ENCODE measurements at places on chromosomes 13 and 19.

DNA sequence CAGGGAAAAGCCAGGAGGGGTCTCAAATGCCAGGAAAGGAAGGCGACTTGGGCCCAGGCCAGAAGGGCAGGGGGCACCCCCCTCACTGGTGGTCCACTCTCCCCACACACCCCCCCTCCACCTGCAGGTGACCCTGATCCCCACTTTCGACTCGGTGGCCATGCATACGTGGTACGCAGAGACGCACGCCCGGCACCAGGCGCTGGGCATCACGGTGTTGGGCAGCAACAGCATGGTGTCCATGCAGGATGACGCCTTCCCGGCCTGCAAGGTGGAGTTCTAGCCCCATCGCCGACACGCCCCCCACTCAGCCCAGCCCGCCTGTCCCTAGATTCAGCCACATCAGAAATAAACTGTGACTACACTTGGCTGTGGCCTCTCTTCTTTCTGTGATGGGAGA lies 14.9 kb downstream of the MAP1S start:
- DNase-seq, result no peak

- DNase-seq, result no peak
Observed at GRCh38 chr13:111962431-111962891, 104.5 kb upstream of the SOX1 start.

DNA sequence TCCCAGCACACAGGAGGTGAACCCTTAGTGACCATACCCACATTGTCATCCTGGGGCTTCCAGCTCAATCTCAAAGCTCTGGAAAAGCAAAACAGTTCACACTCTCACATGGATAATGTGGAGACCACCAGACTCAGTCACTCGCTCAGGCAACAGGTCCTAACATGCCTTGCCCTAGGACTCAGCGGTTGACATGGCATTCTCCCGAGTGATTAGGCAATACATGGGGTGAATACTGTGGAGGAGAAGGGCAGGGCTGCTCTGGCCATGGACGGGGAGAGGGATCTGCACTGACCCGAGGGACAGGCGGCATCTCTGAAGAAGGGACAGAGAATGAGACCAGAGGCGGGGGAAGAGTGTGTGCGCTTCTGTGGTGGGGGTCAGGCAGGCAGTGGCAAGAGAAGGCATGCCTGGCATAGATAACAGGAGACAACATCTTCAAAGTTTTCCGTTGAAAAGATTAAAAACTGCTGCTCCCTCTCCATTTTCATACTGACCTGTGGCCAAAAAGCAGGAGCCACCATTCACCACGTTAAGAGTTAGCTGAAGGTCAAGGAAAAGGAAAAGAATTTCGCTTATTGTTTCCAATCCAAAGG lies 44.5 kb upstream of the EPHX3 start:
- DNase-seq, result no peak

DNA sequence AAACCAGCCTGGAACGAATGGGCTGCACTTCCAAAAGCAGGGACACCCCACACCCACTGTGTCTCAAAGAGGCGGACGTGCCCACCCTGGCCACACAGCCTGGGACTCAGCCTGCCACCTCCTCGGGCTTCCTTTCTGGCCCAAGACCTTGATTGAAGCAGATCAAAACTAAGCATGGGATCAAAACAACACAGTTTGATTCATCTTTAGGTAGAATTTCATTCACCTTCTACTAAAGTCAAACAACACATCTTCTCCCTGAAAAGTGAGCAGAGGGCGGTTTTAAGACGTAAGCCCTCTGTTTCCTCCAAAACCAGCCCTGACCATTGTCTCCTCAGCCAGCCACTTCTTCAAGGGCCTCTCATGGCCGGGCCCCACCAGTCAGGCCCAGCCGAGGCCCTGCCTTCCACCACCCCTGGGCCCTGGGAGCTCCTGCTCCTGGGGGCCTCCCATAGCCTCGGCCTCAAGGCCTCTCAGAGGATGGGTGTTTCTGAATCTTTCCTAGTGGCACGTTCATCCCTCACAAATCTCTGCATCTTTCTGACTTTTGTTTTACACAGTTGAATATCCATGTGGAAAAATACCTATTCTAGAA lies 6.3 kb upstream of the F10 start:
- DNase-seq, result no peak

DNA sequence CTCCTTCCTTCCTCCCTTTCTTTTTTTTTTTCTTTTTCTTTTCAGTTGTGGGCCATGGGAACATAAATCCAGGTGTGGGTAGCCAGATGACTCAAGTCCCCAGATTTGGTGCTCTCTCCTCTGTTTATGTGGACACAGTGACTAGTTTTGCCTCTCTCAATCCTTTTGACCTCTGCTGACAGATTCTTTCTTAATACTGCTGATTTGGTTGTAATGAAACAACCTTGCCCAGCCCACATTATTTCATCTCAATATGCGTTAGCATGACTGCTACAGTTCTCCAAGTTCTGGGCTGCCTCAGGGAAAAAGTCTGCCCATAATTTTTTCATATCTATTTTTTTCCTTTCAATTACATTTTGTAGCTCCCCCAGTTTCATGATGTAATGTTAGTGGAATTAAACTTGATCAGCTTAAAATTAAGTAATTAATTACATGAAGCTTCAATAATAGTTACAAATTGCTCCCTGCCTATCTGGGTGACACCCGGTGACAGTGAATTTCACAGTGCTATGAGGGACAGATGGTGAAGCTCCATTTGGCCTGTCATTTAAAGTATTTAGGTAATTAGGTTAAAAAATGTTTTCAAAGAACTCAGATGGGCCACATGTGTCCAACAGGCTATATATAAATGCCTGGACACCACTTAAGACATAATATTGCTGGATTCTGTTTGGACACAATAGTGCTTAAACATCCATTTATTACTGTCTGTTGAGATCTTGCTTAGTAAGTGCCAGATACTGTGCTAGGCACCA lies 118.8 kb upstream of the FRY start:
- no peak for DNase-seq

DNA sequence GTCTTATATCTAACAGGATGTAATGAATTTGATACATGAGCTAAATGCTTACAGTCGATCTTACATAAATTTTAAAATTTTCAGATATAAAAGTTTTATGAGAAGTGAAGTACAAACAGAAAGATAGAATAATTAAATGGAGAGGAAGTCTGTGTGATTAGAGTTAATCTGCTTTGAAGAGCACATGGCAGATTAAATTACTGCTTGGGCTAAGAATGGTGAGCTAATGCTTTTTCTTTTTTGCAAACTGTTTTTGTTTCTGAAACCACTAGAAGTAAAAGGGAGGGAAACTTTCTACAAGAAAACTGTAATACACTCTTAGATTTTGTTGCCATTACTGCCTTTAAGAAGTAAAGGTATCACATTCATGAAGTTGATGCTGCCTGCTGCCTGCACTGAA lies 96.3 kb upstream of the SPRY2 start:
- no peak for DNase-seq

DNA sequence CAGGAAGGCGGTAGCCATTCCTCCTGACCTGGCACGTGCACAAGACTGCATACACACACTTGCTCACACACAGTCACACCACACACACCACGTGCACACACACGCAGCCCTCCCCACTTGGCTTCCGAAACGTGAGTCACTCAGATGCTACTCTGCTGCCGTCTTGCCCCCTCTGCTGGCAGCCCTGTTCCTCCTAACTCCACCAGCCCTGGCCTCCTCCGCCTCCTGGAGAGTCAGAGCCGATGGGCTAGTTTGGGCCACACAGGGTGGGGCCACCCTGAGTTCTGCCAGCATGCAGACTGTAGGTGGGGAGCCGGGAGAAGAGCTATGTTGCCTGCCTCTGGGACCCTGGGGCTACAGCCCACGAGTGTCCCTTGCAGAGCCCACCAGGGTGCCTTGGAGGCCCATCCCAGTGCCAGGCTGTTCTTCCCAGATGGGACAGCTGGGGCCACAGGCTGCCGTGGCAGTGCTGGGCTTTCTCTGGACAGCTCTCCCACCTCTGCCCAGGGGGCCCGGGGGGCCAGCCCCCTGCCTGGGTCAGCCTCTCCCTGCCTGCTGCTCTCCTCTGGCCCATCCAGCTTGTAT lies 12.1 kb downstream of the PIN1 start:
- no peak for DNase-seq

GRCh38 chr13:83881140-83881684 lies 1.1 kb downstream of the SLITRK1 start:
- no peak for DNase-seq

DNA sequence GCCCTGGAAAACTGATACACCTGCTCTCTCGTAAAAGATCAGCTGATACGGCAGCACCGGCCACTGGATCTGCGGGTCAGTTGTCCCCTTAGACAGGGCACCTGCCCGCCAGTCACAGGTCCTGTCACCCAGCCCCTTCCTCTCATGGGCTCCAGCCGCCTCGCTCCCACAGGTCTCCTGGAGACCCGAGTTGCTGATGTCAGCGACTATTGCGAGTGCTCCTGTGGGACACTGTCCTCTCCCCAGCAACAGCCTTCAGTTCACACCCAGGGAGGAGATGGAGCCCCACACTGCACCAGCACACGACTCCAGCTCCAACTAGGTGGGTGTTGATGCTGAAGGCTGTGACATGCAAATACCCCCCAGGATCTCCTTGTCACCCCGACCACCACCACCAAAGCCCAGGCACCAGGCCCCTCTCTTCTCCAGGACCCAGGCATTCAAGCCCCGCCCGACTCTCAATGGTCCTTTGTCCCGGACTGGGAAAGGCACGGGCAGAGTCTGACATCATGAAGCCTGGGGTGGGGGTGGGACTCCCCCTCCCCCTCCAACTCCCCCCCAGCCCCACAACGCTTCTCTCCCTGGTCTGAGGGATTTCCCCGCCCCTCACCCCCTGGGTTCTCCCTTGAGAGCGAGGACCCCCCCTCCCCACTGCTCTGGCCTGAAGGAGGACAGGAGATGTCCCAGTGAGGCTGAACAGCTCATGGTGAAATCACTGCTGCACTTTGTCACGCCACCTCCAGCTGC lies 1.4 kb upstream of the MAG start:
- no peak for DNase-seq

DNA sequence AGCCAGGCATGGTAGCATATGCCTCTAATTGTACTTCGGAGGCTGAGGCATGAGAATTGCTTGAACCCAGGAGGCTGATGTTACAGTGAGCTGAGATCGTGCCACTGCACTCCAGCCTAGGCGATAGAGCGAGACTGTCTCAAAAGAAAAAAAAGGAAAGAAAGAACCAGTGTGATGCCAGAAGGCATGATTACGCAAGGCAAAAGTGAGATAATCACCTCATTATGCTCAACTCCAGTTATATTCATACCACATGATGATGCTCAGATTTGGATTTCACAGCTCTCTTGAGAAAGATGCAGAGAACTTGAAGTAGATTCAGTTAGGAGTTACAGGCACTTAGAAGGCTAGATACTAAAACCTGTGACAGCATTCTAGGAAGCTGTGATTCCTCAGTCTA lies 21.8 kb downstream of the RCBTB1 start:
- DNase-seq, result no peak

DNA sequence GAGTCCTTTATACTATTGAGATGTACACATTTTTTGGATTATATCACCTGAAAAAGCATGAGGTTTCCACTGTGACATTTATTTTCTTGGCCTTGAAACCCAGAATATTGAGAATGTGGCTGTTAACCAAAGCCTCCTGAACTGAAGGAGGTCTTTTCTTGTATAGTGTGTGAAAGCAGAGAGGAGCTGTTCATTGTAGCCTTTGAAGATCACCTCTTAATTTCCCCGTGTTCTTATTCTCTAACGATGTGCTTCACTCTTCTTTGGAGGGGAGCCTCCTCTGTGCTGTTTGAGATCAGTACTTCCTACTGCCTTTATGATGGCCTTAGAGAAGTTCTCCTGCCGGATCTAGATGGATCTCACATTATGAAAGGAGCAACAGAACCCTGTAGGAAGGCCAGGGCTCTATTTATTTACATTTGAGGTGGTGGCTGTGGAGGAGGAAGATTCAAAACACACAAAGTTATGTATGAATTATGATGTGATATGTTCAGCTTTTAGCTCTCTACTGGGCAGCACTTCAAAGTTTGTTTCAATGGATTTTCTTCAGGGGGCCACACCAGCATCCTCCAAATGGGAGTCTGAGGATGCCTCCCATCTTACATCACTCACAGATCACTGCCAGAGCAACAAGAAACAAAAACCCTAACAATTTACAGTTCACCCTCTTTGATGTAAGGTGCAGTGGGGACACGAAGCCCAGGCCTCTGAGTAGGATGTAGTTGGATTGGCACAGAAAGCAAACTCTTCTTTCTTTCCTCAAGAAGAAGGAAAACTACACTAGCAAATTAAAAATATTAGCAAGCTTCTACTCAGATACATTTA lies 322.3 kb downstream of the DLEU7 start:
- no peak for DNase-seq

GRCh38 chr13:19993024-19993423 lies 34.5 kb downstream of the ZMYM2 start:
- DNase-seq, result no peak

- no peak for DNase-seq
Observed at GRCh38 chr13:58566176-58566575, 934.6 kb downstream of the PCDH17 start.

- no peak for DNase-seq
Observed at GRCh38 chr19:7595466-7596133, at the start of gene CAMSAP3. Gene CAMSAP3, plus strand, starts transcription at chr19:7595863. Its CDS starts 140 bp downstream, at chr19:7596003.

DNA sequence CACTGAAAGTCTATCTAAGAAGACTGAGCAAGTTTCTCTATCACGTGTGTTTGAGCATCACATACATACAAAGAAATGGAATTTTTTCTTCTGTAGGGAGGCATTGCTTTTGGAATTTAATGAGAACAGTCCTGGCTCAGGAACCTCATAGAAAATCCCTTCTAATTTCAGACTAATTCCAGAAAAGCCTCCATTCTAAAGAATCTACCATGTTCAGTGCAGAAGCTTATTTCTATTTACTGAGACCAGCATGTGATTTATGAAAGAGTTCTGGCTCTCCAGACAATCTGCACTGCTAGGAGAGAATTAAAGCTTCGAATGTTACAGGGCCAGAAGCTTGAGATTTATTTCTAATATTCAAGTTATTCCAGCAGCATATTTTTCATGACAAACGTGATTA lies 186.8 kb downstream of the TBC1D4 start:
- DNase-seq, result no peak

- DNase-seq, result no peak
Observed at GRCh38 chr19:12872941-12873890, 8.0 kb downstream of the DNASE2 start.

GRCh38 chr19:5484398-5485285 lies 29.4 kb downstream of the ZNRF4 start:
- DNase-seq, result no peak

DNA sequence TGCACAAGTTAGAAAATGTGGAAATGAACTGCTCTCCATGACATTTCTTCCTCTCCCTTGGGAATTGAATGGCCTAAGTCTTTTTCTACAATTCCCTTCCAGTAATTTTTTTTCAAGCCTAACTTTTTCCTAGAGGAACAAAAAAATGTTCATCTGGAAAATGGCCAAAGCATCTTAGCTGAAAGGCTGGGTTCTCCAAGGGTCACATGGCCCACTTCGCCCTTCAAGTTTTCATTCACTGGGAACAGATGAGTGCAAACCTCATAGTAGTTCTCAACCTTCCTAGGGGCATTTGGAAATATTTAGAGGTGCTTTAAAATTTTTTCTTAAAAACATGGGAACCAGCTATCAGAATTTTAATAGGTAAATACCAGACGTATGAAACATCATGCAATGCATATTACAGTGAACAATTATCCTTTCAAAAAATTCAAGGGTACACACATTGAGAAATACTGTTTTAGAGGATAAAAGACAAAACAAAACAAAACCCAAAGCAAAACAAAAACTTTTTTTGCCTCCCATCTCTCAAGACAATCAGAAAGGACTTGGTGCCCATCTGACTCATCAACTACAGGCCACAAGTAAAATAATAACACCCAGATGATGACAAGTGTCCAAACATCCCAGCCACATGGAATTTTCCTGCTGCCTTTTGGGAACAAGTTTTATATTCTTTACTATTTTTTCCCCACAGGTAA lies 208.8 kb downstream of the SLITRK6 start:
- DNase-seq, result no peak

Data from cortex of kidney (tissue), 1 donor.